ENCODE measurements at places on chromosomes 3 and 15.

DNA sequence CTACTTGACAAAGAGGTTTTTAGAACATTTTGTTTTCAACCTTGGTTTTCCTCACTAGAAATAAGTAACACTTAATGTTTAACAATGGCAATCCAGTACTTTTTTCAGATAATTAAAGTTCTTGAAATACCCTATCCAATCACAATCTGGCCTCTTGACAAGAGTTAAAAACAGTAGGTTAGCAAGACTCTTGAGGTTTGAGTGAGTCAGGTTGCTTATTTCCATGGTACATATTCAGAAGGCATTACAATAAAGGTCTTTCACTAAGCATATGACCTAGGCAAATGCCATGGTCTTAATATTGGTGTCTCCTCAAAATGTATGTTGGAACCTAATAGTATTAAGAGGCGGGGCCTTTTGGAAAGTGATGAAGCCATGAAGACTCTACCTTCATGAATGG is 5.6 kb downstream of the SUCNR1 start:
- no peak for DNase-seq

- DNase-seq, result peak; percentile 39
These were observed 321.8 kb downstream of the FEZF2 start for GRCh38 chr3:62051506-62051905.

DNA sequence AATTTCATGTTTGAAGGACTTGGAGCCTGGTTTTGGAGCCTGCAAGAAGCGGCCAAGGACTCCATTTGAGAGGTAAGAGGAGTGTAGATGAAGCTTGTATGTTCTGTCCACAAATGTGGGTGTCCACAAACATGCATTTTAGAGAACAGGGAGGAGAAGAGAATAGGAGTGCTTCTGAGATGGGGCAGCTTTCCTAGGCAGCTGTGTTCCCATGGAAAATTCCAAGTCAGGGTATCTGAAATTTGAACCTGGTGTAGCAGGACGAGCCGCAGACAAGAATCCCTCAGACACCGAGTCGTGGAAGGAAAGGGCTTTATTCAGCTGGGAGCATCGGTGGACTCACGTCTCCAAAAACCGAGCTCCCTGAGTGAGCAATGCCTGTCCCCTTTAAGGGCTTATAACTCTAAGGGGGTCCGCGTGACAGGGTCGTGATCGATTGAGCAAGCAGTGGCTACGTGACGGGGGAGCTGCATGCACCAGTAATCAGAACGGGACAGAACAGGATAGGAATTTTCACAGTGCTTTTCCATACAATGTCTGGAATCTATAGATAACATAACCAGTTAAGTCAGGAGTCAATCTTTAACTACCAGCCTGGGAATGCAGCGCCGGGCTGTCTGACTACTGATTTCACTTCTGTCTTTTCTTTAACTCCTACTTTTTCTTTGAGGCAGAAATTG is 71.4 kb upstream of the WDR72 start:
- DNase-seq, result no peak

GRCh38 chr3:183498634-183499033 is 56.9 kb downstream of the KLHL6 start:
- no peak for DNase-seq

- DNase-seq, result no peak
These were observed 20.7 kb upstream of the FEM1B start for GRCh38 chr15:68256675-68257450.

DNA sequence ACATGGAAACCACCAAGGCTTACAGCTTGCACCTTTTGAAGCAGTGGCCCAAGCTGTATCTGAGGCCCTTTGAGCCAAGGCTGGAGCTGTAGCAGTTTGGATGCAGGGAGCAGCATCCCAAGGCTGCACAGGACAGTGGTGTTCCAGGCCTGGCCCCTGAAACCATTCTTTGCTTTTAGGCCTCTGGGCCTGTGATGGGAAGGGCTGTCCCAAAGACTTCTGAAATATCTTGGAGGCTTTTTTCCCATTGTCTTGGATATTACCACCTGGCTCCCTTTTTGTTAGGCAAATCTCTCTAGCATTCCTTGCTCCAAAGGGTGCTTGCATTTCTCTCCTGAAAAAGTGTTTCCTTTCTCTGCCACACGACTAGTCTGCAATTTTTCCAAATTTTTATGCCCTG is 302.8 kb upstream of the MDFIC2 start:
- DNase-seq, result no peak

DNA sequence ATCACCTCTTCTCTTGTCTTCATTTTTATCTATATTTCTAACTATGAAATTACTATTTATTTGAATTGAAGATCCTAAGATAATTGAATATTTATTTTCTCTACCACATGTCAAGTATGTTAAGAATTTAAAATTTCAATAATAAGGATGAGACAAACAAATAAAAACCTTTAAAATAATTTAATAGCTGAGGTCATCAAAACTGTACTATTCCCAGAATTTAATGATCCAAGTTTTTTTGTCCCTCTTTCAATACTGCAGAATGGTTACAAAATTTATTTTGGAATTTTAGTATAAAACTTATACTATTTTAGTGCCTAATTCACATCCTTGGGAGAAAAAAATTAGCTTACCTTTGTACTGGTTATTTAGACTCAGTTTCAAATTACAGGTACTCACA is 774.9 kb downstream of the ROBO2 start:
- no peak for DNase-seq

DNA sequence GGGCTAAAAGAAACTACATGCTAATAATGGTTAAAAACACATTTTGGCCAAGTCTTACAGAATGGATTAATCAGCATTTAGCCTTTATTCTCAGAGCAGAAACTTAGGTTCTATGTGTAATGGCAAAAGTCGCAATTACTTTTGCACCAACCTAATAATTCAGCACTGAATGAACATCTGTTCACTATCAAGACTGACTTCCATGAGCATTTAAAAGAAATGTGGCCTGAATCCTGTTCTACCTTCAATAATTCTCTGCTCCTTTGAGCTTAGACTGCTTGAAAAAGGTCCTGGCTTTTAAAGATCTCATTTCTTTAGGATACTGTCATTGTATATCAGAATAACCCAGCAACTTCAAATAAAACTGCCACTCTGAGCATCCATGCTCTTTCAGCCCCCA is 145.9 kb downstream of the PDZRN3 start:
- no peak for DNase-seq

GRCh38 chr3:13222891-13223573 is 149.8 kb upstream of the IQSEC1 start:
- no peak for DNase-seq

DNA sequence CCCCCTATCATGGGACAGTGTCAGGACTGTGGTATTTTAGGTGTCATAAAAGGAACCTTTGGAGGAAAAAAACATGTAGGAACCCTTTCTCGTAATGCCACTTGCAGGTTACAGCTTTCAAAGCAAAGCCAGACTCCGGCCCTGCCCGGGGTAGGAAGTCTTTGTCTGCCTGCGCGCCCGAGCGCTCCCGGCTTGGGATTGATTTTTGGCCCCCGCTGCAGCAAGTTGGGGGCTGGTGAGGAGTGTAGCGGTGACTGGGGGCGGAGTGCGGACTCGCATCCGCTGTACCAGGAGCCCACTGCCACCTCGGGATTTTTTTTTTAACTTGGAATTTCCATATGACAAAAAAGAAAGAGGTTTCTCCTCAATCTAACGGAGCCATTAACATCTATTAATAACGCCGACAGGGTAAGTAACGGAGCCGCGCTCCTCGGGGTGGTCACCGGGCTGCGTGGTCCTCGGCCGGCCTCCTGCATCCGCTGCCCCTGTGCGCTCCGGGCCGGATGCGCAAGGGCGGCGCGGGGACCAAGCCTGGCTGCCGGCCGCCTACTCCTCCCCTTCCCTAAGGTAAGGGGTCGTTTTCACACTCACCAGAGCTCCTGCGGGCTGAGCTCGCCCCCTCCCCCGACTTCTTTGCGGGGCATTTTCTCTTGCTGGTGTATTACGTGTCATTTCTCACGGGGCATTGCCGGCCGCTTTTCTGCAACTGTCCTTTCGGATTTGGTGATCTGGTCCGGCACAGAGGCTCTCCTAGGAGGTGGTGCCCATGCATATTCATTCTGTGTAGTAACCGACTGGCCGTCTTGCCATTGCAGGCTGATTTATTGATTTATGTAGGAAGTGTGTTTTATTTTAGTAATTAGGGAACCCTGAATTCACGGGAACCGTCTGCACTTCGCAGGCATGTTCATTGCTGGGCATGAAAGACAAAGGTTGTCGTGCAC is 219.8 kb upstream of the TOPAZ1 start:
- no peak for DNase-seq

- no peak for DNase-seq
These were observed 164.5 kb downstream of the SUCNR1 start for GRCh38 chr3:152037953-152038352.

- no peak for DNase-seq
These were observed 107.3 kb upstream of the SELENOK start for GRCh38 chr3:53998980-53999379.

DNA sequence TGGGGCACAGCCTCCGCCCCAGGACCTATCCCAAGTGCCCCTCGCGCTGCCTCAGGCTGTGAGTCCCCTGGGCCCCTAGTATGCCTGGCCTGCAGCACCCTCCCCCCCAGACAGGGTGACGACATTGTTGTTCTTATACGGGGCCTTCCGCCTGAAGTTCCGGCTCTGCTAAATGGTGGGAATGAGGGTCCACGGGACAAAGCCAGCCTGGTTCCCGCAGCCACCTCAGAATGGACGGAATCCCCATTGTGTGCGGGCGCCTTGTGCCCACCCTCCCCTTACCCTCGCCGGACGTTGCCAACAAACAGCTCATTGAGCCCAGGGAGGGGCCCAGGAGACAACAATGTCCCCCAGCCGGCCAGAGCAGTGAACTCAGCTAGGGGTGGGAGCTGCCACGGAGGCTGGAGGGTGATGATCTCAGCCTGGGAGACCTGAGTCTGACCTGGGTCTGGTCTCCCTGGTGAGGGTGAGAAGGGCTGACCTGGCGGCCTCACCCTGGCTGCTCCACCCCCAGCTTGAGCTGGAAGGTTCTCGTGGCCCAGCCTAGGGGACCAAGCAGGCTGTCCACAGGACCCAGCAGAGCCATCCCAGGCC is 10.2 kb upstream of the DLL4 start:
- DNase-seq, result peak; percentile 63

DNA sequence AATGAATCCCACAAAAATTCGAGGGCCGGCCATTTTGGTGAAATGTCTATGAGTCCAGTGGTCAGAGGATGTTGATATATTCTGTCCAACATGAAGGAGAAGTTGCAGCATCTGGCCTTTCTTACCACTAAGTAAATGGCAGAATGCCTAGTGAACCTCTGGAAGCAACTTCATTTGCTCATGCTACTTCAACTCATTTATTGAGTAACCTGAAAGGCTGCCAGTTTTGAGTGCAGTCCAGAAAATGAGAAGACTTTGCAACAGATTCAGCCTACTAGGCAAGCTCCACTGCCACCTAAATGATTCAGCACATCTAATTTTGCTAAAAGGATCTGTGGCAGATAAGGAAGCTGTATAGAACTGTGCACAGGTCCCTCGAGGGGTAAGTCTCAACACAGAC is 265.0 kb downstream of the OPA1 start:
- DNase-seq, result no peak

DNA sequence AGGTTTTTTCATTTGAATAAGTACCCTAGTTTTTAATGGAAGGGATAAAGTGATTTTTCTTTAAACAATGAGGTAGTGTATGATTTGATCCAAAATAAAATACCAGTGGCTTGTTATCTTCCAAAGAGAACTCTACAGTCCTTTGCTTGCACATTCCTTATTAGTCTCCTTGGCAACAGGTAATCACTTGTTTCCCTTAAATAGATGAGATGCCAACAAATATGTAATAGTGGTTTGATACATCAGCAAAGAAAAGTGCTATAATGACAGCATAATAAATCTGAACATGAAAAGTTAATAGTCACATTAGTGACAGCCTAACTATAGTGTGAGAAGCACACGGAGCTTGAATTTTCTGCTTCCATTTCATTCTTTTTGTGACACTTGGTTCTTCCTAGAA is 360.2 kb downstream of the ZNF385D start:
- DNase-seq, result no peak

DNA sequence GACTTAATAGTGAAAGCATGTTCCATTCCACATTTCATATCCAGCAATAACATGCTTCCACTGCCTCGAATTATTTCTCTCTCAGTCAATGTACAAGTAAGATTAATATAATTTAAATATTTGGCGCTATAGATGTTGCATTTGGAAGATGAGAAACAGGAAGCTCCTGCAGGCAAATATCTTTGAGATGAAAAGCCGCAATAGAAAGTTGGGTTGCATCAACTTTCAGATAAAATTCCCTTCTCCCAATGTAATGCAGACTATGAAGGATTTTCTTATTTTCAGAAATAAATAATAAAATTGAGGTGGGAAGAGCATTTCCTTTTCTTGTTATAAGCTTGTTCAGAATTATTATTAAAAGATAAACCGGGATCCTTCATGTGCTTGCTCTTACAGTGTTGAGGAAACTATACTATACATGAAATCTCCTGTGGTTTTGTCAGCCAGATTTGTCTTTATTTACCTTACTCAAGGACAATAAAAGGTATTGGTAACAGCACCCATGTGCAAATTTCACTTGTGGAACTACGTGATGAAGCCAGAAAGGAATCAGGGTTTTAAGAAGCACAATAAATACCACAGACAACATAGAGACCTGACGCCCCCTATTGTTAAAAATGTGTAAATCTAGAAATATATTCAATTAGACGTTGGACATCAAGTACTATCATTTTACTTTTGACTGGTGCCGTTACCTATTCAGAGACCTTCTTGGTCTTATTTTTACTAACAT is 307.0 kb downstream of the ARPP21 start:
- no peak for DNase-seq

DNA sequence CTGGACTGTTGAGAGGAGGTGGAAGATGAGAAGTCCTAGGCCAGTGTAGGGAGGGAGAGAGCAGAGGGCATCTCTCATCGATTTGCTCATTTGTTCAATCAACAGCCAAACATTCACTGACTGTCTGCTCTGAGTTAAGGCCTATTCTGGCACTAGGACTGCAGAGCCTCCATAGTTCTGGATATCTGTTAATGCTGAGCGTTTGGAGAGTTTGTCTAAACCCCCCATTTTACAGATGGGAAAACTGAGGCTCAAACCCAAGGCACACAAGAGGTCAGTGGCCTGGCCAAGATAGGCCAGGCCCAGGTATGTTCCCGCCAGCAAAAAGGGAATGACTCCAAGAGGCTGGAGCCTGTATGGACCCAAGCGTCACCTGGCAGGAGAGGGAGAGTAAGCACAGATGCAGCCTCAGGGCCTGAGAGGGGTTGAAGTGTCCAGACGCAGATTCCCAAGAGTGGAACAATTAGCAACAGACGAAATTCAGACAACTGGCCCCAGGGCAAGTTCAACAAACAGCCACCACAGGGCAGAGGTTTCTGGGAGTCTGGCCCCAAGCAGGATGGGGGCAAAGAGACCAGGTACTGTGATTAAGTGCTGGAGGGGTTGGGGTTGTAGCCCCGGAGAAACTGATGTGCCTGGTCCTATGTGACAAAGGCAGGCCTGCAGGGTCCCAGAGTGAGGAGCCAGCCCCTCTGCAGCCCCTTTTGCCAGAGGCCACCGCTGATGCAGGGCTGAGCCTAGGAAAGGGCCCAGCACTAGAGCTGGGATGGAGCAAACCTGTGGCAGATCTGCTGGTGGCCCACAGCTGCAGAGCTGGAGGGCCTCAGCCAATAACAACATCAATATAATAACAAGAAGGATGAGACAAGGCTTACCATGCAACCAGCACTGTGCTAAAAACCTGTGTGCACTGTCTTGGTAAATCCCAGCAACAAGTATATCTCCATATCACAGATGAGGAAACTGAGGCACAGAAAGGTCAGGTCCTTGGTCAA is 245.1 kb upstream of the TLE3 start:
- DNase-seq, result peak; percentile 2

All from SJCRH30 (cell line).